ENCODE measurements at places on chromosomes 6 and 20. TPM values are rescaled to one million over a fixed set of nuclear protein-coding genes. Genes with fewer than 3 reads are reported as not detected.

- DNase-seq, result no peak
Observed at GRCh38 chr6:98653179-98653578, 181.2 kb upstream of the POU3F2 start.

DNA sequence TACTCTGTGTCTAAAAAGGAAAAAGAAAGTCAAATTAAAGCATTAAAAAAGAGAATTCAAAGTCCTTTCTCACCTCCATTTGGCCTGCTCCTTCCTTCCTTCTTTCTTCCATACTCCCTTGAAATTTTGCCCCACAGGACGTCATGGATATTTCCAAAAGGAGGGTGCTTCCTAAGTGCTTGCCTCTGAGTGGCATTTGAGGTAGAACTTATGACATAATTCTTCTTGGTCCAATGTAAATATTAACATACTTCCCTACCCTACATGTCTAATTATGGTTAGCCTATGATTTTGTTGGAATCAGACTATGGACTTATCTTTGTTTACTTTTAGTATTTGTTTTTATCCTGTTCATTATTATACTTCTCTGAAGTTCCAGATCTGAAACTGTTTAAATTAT is 132.3 kb downstream of the PFDN4 start:
- no peak for DNase-seq

- no peak for DNase-seq
Observed at GRCh38 chr20:47042464-47042863, 147.8 kb downstream of the EYA2 start.

DNA sequence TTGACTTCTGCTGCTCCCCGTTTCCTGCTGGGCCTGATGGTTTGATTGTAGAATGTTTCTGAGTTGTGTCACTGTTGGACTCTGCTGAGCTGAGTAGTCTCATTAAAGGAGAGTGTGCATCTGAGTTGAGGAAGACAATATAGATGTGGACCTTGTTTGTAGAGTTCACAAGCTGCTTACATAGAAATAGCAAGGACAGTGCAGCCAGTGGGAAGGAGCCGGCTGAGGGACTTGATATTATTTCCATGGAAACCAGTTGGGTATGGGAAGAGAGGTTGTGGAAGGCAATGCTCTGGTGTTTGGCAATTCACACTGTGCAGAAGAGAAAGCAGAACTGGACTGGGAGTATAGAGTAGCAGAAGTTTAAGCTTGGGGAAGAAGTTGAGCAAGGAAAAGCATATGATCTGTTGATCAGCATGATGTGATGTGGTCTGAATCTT is 14.8 kb downstream of the IGF2R start:
- peak; percentile 69 for DNase-seq

GRCh38 chr20:64011366-64011779 is 24.6 kb upstream of the C20orf204 start:
- DNase-seq, result no peak

DNA sequence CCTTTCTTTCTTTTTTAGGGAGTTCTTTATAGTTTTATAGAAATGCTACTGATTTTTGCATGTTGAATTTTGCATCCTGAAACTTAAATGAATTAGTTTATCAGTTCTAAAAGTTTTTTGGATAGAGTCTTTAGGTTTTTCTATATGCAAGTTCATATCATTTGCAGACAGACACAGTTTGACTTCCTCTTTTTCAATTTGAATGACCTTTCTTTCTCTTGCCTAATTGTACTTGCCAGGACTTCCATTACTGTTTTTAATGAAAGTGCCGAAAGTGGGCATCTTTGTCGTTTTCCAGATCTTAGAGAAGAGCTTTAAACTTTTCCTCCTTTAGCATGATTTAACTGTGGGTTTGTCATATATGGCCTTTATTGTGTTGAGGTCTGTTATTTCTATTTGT is 21.1 kb upstream of the EDN1 start:
- DNase-seq, result no peak

GRCh38 chr6:28802417-28803336 is 121.1 kb downstream of the TRIM27 start:
- no peak for DNase-seq

GRCh38 chr6:119830494-119831295 is 481.1 kb upstream of the MAN1A1 start:
- DNase-seq, result peak; percentile 2

PLAGL1 gene
- 6.8 TPM for total RNA-seq

- DNase-seq, result no peak
Observed at GRCh38 chr20:36158160-36158741, 3.7 kb downstream of the EPB41L1 start.

DNA sequence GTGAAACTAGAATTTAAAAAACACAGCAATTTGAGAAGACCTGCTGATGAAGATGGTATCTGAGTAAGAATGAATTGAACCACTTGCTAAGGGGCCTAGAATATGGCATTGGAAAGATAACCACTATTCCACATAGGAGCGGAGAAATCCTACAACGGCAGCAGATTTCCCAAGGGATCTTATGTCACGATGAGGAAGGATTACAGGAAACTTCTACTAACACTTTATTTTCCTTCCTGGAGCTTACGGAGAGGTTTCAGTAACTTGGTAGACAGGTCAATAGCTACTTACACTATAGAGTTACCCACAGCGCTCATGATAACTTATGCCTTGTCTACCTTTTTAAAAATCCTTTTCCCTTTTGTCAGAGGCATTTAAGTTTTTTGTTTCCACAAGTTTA is 11.8 kb upstream of the TCF21 start:
- no peak for DNase-seq
